CD4-positive, alpha-beta memory T cell (primary cell): ENCODE measurements at places on chromosomes 1 and 21. TPM values are rescaled to one million over a fixed set of nuclear protein-coding genes. Genes with fewer than 3 reads are reported as not detected.

NBPF10 gene
- 2.1 TPM for total RNA-seq

DNA sequence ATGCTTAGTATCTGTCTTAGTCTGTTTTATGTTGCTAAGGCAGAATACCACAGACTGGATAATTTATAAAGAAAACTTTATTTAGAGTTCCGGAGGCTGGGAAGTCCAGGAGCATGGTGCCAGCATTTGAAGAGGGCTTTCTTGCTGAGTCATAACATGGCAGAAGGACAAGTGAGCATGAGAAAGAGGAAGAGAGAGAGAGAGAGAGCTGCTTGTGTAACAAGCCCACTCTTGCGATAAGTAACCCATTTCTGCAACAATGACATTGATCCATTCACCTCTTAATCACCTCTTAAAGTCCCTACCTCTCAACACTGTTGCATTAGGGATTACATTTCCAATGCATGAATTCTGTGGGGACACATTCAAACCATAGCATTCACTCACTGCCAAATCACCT is 11.7 kb upstream of the MYOCOS start:
- H3K4me3 ChIP-seq, result no peak overlapping the region
- no peaks in the 10 kb centered on the region for H3K36me3 ChIP-seq
- H3K4me1 ChIP-seq, result no peaks in the 10 kb centered on the region
- no peak overlapping the region for H3K27ac ChIP-seq
- H3K27me3 ChIP-seq, result no peaks in the 10 kb centered on the region

DIPK1A gene
- 14.5 TPM for total RNA-seq

TMEM61 gene
- total RNA-seq, result not detected

DNA sequence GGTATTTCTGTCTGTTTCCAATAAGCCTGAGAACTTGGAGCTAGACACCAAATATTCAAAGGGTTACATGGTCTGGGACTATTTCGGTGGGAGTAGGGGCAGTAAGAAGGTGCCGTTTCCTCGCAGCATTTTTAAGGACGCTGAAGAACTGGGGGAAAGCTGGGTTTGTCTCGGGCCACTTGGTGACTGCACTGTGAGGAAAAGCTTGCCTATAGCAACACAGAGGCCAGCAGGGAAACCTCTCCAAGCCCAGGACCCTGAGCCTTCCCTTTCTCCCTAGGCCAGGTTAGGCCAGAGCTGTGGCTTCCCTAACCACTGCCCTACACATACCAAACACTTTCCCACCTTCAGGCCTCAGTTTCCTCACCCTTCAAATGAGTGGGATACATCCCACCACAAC is 3.3 kb downstream of the GLIS1 start:
- no peak overlapping the region for H3K27ac ChIP-seq
- no peak for DNase-seq
- H3K27me3 ChIP-seq, result peaks cover 17% of the 10 kb centered on the region
- H3K4me3 ChIP-seq, result no peak overlapping the region
- H3K4me1 ChIP-seq, result peaks cover 9% of the 10 kb centered on the region
- H3K36me3 ChIP-seq, result no peaks in the 10 kb centered on the region

- no peak overlapping the region for H3K27ac ChIP-seq
- H3K4me3 ChIP-seq, result no peak overlapping the region
Observed at GRCh38 chr21:39707316-39707715, 37.7 kb upstream of the IGSF5 start.

DNA sequence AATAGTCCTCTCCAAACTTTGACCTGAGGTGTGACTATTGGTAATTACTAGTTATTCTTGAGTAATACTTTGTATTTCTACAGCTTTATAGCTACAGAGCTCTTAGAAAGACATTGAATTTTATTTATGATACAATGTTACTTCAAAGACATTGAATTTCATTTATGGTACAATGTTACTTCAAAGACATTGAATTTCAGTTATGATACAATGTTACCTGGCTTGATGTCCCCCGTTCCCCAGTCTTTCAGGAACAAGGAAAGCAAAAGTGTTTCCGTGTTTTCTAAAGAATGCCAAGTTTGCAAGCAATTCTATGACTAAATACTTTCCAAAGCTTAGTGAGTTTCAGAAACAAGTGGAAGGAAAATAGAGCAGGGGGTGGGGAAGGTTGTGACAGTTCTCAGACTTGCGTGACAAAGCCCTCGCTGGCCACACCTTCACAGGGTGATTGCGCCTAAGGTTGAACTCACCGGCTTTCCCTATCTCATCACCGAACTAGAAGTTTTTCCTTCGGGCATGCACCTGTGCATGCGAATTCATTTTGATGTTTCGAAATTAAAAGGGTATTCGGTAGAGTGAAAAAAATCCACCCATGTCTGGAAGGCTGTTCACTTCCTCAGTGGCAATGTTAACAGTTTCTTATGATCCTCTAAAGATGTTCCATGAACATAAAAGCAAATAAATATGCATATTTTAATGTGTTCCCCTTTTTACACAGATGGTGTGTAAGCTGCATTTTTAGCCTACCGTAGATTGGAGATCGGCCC is 909 bp upstream of the PAXBP1 start:
- peaks cover 7% of the 10 kb centered on the region for H3K36me3 ChIP-seq
- peak overlapping the region; percentile 61 for H3K4me3 ChIP-seq
- peaks cover 43% of the 10 kb centered on the region for H3K4me1 ChIP-seq
- peak; percentile 82 for DNase-seq
- peak overlapping the region; percentile 73 for H3K27ac ChIP-seq

AQP10 gene
- total RNA-seq, result not detected

DNA sequence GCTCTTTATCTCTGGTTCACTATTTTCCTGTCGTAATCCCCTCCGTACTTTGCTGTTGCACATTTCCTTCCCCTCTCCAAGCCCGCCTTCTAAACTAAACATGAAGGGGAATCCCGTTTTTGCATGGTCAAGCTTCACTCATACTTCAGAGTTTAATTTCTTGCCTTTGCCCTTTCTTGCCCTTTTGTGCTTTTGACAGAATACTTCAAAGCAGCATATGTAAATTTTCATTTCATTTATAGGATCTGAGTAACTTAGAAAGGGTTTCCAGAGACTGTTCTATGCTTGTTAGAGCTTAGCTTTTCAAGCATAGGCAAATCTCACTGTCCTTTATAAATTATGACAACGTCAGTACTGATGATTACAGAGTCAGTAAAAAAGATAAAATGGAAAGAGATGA is 27.7 kb downstream of the SPATA45 start:
- H3K4me3 ChIP-seq, result no peak overlapping the region
- H3K27me3 ChIP-seq, result no peaks in the 10 kb centered on the region
- no peak for DNase-seq
- H3K36me3 ChIP-seq, result no peaks in the 10 kb centered on the region
- H3K27ac ChIP-seq, result no peak overlapping the region
- no peaks in the 10 kb centered on the region for H3K4me1 ChIP-seq

DNA sequence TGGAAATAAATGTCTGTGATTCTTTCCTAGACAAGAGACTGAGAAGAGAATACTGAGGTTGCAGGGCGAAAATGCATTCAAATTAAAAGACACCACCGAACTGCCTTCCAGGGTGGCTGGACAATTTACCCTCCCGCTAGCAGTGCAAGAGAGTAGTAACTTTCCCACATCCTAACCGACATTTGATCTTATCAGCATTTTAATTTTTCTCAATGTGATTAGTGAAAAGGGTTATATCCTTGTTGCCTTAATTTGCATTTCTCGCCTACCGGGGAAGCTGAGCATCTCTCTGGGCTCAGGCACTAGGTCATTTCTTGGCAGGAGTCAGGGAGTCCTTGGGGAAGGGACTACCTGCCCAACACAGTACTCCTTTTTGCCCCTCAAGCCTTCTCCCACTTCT is 2.8 kb downstream of the TNFRSF8 start:
- H3K36me3 ChIP-seq, result no peaks in the 10 kb centered on the region
- peaks cover 7% of the 10 kb centered on the region for H3K27me3 ChIP-seq
- H3K27ac ChIP-seq, result no peak overlapping the region
- H3K4me3 ChIP-seq, result no peak overlapping the region

GRCh38 chr1:16162163-16162822 is 6.4 kb upstream of the EPHA2 start:
- DNase-seq, result peak; percentile 79
- H3K36me3 ChIP-seq, result no peaks in the 10 kb centered on the region
- no peaks in the 10 kb centered on the region for H3K27me3 ChIP-seq
- H3K4me3 ChIP-seq, result peak overlapping the region; percentile 43

DNA sequence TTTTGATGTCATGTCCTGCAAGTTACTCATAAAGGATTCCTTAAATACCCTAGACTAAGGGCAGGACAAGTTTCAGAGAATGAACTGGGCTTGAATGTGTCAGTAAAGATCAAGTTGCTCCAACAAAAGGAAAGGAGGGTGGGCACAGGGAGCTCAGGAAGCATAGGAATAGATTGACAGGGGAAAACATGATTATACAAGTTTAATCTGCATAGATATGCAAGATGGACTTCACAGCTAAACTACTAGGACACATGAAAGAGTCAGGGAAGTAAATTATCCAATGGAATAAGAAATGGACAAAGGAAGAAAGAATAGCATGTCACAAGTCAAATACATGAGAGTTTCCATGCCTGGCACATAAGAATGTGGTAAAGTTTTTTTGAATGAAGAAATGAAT is 203.9 kb upstream of the SAMSN1 start:
- no peaks in the 10 kb centered on the region for H3K36me3 ChIP-seq
- no peak for DNase-seq
- H3K27ac ChIP-seq, result no peak overlapping the region
- no peaks in the 10 kb centered on the region for H3K4me1 ChIP-seq

GRCh38 chr21:39523399-39523798 is 71.6 kb downstream of the SH3BGR start:
- H3K36me3 ChIP-seq, result no peaks in the 10 kb centered on the region
- peaks cover 2% of the 10 kb centered on the region for H3K4me1 ChIP-seq
- no peak overlapping the region for H3K4me3 ChIP-seq
- no peaks in the 10 kb centered on the region for H3K27me3 ChIP-seq
- no peak for DNase-seq

DNA sequence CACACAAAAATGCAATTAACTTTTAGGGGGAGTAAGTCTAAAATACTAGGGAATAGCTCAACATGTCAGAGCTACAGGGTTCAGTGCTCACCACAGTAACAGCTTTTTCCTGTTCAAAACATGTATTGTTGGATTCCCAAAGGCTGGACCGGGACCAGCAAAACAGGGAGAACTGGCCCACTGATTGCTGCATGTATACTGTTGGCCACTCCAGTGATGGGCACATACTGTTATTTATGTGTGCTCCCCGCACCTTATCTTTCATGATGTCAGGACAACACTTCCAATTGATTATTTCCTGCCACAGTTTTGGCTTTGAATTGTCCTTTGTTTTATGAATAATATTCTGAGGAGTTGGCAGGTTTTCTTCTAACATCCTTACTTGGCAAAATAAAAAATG is 50.7 kb downstream of the HMGB4 start:
- DNase-seq, result no peak
- no peaks in the 10 kb centered on the region for H3K4me1 ChIP-seq
- no peaks in the 10 kb centered on the region for H3K27me3 ChIP-seq
- no peaks in the 10 kb centered on the region for H3K36me3 ChIP-seq
